ENCODE measurements at places on chromosomes 6 and 20. TPM values are rescaled to one million over a fixed set of nuclear protein-coding genes. Genes with fewer than 3 reads are reported as not detected.

The KCNK17 gene
- not detected for total RNA-seq

The CCM2L gene
- not detected for total RNA-seq

The GLYATL3 gene
- total RNA-seq = not detected

The ALDH5A1 gene
- 1.6 TPM for total RNA-seq

The DDR1 gene
- total RNA-seq = 41.9 TPM

The PPP1R16B gene
- 0.33 TPM for total RNA-seq

The XKR7 gene
- total RNA-seq = not detected

The WFDC5 gene
- total RNA-seq = not detected

Data from fibroblast of the aortic adventitia (primary cell).